ACHN (cell line): ENCODE measurements at places on chromosomes 3 and 15.

GRCh38 chr3:44355362-44356033 is 16.9 kb downstream of the TCAIM start:
- no peak for DNase-seq

GRCh38 chr3:9730657-9731205 is 804 bp upstream of the BRPF1 start:
- no peak for DNase-seq

DNA sequence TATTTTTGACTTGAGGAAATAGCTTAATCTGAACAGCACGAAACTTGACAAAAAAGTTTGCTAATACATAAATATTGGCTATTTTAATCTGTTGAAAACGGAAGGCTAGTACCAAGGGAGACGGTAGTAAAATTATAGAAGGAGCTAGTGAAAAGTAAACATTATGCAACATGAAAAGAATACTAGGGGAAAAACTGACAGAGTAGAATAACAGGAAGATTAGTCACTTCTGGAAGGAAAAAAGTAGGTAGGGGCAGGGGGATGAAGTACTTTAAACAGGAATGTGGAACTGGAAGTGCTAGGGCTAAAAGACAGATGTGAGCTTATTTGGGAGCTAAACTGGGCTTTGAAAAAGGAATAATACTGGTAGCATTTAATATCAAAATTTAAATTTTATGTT is 60.1 kb downstream of the MBNL1 start:
- DNase-seq, result peak; percentile 55

DNA sequence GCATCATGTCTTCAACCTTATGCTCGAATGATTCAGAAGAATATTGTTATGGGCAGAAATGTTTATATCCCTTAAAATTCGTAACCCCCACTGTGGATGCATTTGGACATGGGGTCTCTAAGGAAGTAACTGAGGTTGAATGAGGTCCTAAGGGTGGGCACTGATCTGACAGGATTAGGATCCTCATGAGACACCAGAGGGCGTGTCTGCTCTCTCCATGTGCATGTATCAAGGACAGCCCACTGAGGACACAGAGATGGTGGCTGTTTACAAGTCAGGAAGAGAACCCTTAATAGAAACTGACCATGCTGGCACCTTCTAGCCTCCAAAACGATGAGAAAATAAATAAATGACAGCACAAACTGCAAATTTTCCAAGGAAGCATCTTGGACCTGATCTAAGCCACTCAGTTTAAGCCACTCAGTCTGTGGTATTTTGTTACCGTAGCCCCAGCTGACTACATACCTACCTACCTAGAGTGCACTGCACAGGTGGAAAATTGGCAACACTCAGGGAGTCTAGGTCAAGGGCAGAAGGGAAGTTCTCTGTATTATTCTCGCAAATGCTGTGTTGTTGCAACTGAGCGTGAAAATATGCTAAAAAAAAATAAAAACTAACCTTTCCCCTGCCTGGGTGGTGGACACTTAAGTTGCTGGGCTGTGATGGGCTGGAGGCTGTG is 126.6 kb downstream of the TJP1 start:
- DNase-seq, result no peak

- DNase-seq, result no peak
Observed at GRCh38 chr3:190326361-190326760, 4.1 kb upstream of the CLDN1 start.

- no peak for DNase-seq
Observed at GRCh38 chr3:115828401-115828800, 205.1 kb downstream of the GAP43 start.

DNA sequence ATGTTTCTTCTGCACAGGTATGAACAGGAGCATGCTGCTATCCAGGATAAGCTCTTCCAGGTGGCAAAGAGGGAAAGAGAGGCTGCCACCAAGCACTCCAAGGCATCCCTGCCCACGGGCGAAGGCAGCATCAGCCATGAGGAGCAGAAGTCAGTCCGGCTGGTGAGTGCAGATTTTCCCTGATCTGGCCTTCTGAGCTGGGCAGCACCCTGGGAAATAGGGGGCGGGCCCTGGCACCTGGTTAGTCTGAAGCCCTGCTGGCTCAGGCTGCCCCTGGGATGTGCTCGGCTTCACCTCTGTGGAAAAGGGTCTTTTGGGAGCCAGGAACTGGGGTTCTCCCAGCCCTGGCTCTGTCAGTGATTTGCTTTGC is 29.0 kb downstream of the CHCHD6 start:
- DNase-seq, result no peak

GRCh38 chr3:112675943-112676535 is 35.1 kb upstream of the CCDC80 start:
- no peak for DNase-seq

GRCh38 chr3:27681249-27681748 is 40.8 kb downstream of the EOMES start:
- peak; percentile 67 for DNase-seq

DNA sequence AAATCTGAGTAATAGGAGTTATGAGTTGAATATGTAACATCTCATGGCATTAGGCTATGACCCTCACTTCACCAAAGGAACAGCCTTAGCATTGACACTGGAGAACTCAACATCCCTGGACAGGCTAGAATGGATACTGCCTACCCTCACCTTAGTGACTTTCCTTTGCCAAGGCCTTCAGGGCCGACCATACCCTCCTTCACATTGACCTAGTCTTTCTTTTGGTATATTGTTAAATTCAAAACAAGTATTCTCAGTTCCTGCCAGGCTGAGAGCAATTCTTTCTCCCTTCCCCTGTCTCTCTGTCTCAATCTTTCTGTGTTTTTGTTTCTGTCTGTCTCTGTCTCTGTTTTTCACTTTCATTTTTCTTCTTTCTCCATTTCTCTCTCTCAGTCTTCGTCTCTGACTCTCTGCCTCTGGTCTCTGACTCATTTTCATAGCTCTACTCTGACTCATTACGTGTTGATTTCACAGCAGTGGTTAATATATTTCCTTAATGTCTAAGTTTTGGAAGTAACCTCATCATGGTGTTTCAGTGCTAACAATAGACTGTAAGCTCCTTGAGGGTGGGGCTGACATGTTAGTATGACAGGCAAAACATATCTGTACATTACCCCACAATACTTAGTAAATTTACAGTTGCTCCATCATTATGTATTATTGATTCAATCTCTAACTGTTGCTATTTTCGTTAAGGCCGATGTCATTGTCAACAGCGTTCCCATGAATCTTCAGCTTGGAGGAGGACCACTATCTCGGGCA is 32.5 kb downstream of the PARP15 start:
- DNase-seq, result peak; percentile 72

- DNase-seq, result no peak
Observed at GRCh38 chr3:136835813-136836510, 17.0 kb downstream of the SLC35G2 start.

GRCh38 chr3:151219056-151219455 is 16.0 kb upstream of the GPR171 start:
- no peak for DNase-seq

DNA sequence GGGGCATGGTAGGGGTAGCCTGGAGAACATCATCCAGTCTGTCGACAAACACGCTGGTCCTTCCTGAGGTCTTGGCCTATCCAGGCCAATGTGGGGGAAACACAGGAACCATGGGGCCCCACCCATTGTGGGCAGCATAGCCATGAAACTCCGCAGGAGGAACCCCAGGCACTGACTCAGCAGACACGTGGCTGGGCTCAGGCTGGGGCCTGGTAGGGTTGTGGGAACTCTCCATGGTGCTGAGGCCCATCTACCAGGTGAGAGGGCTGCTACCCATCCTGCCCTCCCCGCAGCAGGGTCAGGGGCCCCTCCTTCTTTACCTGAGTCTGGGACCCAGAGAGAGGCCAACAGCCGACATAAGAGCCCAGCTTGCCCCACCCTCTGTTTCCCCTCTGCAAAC is 22.6 kb upstream of the CACNA2D2 start:
- peak; percentile 64 for DNase-seq

DNA sequence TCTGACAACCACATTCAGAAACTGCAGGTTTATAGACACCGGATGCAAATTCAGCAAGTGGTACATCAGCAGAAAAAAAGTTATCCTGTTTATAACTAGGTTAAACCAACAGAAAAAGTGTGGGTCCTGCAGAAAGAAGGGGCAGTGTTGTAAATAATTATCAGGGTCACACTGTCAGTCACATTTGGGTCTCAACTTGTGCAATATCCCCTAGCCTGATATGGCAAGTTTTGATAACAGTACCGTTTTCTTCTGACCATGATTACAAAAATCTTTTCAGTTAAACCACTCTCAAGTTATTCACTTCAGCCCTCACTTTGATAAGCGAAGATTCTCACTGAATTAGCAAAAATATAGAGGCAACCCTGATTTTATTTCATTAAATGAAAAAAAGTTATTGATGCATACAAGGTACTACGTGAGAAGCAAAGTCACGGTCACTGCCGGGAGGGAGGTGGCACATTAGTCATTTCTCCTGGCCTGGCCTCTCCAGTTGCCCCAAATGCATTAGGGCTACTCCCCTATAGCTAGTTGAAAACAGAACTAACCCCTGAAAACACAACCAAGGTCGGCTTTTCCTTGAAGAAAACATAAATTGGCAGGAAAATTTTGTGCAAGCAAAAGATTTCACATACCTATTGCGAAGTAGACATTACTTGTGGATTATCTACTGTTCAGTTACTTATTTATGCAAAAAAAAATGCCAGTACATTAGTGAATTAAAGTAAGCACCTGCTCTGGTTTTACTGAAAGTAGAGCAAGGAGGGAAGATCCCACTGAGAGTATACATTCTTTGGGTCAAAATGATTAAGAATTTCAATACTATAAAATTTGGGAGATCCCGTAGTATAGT is 28.6 kb downstream of the IL5RA start:
- no peak for DNase-seq

DNA sequence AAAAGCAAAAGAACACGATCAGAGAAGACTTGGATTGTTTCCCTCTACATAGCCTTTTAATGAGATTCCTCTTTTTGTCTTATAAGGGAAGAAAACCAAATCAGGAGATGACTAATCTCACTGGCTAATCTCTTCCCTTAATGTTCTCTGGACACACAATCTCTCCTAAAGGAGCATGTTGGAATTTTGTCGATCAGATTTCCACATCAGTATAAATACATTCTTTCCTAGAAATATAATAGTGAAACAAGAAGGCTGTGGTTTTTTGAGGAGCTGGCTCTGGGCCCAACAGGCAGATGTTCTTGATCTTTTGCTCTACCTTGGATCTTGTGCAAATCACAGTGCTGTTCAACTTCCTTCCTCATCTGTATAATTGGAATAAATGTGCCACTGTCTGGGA is 94.0 kb downstream of the GTPBP8 start:
- DNase-seq, result no peak

DNA sequence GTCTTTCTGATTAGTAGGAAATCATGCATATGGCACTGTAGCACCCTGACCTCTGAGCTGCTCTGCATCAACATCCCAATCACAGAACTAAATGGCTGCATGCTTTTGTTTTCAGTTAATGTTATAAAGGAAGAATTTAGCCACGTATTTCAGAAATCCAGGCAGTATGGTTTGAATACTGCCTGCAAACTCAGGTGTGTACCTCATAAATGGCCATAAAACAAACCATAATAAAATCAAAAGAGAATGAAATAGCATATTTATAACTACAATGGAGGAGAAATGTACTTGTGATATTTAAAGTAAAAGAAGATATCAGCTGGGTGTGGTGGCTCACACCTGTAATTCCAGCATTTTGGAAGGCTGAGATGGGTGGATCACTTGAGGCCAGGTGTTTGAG is 94.5 kb downstream of the IL20RB start:
- no peak for DNase-seq

DNA sequence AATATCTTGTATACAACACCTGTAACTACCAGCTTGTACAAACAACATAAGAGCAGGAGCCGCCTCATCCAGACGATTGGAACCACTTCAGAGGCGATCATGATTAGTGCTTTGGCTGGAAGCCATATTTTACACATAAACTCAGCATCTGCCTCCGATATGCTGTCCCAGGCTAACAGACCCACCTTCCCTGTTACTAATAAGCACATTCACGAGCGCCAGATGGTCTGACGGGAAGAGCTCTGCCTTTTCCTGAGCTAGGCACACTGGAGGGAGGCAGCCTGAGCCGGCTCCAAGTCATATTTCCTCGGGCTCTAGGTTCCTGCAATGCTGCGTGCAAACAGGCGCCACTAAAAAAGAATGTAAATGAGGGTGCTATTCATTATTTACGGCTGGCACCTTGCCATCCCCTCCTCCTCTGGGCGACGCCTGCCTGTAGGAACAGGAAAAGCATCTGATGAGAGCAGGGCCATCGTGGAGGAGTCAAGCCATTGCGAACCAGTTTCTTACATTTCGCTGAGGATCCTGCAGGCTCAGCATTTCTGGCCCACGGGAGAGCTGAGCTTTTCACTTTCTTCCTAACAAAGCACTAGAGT is 98.2 kb downstream of the ANXA2 start:
- DNase-seq, result no peak

- DNase-seq, result no peak
Observed at GRCh38 chr3:29267226-29267625, 13.6 kb upstream of the RBMS3 start.

- no peak for DNase-seq
Observed at GRCh38 chr15:40106203-40107161, 2.2 kb downstream of the BMF start.

GRCh38 chr3:81876826-81877225 is 115.4 kb upstream of the GBE1 start:
- no peak for DNase-seq

- no peak for DNase-seq
Observed at GRCh38 chr3:183159333-183159732, 3.2 kb downstream of the LAMP3 start.

DNA sequence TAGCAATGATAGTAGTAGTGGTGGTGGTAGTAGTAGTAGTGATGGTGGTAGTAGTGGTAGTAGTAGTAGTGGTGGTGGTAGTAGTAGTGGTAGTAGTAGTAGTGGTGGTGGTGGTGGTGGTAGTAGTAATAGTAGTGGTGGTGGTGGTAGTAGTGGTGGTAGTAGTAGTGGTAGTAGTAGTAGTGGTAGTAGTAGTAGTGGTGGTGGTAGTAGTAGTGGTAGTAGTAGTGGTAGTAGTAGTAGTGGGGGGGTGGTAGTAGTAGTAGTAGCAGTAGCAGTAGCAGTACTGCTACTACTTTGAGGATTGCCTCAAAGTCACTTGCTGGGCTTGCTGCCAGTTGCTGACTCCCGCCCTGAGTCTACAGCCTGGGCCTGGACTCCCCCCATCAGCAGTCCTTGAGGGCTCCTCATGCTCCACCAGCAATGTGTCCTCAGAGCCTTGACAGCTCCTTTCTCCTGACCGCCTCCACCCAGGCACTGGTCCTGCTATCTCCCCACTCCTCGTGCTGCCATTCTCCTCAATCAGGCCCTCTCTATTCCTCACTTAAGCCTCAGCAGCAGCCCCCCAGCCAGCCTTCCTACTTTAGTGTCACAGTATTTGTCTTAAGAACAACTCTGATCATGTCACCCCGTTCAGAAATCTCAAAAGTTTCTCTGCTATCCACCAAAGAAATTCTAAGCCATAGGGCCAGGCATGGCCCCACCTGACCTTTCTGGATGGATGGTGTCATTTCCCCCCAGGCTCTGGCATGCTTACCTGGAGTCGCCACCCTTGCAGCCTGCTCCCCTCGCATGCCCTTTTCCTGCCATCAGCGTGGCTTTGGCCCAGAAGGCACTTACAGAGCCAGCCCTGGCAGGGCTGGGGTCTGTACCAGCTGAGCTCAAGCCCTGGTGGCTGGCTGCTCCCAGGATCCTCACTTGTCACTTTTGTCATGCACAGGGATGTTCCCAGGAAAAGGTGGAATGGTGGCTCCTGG is 45.6 kb downstream of the DLEC1 start:
- peak; percentile 30 for DNase-seq
